ENCODE measurements at places on chromosomes 1 and 21. TPM values are rescaled to one million over a fixed set of nuclear protein-coding genes. Genes with fewer than 3 reads are reported as not detected.

Gene ATAD3B
- total RNA-seq: 47.3 TPM

Gene CD1E
- total RNA-seq: not detected

Gene MAN1C1
- total RNA-seq: 46.0 TPM

Gene ADORA3
- total RNA-seq: 0.62 TPM

Gene DIO1
- total RNA-seq: not detected

Gene SFN
- total RNA-seq: 0.47 TPM

Gene PDZK1
- not detected for total RNA-seq

Gene PFKFB2
- total RNA-seq: 6.5 TPM

Gene CADM3
- total RNA-seq: not detected

Gene IL19
- not detected for total RNA-seq

Gene HSPA6
- total RNA-seq: 3.1 TPM

Gene CGN
- total RNA-seq: 2.6 TPM

Gene OR6N1
- not detected for total RNA-seq
